ENCODE measurements at places on chromosomes 16 and 17.

GRCh38 chr17:61294286-61294685 lies 105.4 kb upstream of the TBX2 start:
- DNase-seq = no peak

DNA sequence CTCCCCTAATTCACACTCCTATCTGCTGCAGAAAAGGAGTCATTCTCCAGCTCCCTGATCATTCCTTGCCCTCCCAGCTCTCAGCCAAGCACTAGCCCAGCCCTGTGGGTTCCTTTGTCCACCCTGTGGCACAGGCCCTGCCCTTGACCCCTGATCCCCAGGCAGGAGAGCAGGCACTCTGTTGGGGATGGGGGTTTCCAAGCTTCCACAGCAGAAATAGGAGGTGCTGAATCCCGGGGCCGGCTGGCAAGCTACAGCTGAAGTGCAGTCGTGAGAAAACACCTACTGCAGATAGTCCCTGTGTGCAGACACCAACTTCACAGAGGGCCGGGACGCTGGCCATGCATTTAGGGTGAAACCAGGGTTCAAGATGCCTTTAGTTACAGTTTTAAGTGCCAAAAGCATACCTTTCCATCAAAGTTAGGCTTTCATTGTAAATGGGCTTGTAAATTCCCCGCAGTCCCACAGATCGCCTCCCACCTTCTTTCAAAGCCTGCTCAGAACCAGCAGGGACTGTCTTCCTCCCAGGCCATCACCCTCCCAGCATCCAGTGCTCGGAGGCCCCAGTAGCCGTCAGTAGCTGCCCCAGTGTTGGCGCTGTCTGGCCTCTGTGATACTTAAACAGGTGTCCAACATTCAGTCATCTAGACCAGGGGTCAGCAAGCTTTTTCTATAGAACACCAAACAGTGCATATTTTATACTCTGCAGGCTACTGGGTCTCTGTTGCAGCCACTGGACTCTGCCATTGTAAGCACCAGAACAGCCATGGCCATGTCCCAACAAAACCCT lies 10.6 kb downstream of the CPSF4L start:
- no peak for DNase-seq

GRCh38 chr16:4184038-4184702 lies 57.7 kb downstream of the SRL start:
- DNase-seq = no peak

- DNase-seq = no peak
These were observed 7.5 kb upstream of the PIRT start for GRCh38 chr17:10845388-10845751.

DNA sequence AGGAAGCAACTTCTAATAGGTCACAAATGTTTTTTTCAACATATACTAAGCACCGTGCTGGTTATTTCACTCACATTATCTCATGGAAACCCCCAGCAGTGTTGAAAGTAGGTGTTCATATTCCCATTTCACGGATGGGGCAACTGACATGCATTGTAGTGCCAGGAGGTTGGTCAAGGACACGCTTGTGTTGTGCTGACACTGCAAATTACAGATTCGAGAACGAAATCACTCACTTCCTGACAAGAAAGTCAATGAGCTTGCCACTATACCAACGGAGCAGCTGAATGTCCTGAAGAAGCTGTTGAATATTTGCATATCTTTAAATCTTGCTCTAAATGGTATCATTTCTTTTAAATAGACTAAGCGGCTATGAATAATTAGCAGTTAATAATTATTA lies 378.0 kb upstream of the C16orf82 start:
- DNase-seq = no peak

GRCh38 chr17:66146394-66146793 lies 45.5 kb downstream of the CEP112 start:
- no peak for DNase-seq

DNA sequence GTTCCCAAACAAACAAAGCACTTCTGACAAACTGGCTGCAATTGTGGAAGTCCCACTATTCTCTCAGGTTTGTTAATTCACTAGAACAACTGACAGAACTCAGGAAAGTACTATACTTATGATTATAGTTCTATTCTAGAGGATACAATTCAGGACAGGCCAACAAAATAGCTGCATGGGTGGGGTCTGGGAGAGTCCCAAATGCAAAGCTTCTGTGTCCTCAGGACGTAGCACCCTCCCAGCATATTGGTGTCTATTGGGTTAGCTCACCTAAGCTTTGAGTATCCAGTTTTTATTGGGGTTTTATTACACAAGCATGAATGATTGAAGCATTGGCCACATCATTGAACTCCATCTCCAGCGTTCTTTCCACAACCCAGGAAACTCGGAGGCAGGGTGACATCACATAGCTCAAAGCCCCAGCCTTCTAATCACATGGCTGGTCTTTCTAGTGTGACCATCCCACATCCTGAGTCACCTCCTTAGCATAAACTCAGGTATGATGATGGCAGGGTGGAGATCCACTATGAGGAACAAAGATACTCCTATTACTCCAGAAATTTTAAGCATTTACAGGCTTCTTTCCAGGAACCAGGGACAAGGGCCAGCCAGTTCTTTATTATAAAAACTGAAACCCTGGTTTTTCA lies 43.9 kb upstream of the CCNF start:
- DNase-seq = peak; percentile 27

- DNase-seq = peak; percentile 88
These were observed 8.5 kb upstream of the SIAH1 start for GRCh38 chr16:48393485-48394354.

DNA sequence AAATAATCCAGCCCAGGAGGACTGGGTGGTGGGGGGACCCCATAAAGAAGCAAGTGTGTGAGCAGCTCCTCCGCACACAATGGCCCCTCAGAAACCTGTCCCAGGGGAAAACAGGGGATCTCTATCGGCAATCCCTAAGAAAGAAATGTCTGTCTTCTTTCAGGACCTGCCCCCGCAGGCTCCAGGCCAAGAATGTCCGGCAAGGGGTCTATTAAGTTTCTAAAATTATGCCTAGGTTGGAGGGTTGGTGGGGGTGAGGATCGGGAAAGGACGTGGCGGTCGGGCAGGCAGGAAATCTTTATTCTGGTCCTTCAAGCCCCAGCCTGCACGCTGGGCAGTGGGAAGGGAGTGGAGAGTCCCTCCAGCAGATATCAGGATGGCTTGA lies 23.4 kb upstream of the LITAF start:
- DNase-seq = no peak
